CD4-positive, alpha-beta T cell (primary cell): ENCODE measurements at places on chromosomes 5 and 9.

- no peak for DNase-seq
Observed at GRCh38 chr5:143032581-143032836, 262.3 kb downstream of the ARHGAP26 start.

GRCh38 chr9:129336601-129337331 is 158.7 kb upstream of the IER5L start:
- DNase-seq, result no peak

GRCh38 chr5:155546075-155546474 is 532.5 kb downstream of the KIF4B start:
- DNase-seq, result no peak

GRCh38 chr9:86639899-86640379 is 285.7 kb upstream of the TUT7 start:
- no peak for DNase-seq

DNA sequence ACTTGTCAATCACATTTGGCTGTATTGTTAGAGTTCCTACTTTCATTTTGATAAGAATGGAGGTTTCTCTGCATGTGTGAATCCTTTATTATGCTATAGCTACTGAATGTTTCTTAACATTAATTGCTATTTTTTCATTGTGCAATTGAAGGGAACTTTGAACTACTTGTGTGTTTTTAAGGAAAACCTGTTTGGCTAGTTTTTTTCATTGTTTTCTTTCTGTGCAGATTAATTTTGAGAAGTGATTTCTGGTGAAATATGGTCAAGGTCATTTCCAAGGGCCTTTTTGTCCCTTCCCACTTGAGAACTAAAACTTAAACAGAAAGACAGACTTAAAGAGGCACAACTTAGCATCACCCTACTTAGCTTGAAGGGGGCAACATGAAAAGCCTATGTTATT is 1309.2 kb upstream of the WWC1 start:
- no peak for DNase-seq

DNA sequence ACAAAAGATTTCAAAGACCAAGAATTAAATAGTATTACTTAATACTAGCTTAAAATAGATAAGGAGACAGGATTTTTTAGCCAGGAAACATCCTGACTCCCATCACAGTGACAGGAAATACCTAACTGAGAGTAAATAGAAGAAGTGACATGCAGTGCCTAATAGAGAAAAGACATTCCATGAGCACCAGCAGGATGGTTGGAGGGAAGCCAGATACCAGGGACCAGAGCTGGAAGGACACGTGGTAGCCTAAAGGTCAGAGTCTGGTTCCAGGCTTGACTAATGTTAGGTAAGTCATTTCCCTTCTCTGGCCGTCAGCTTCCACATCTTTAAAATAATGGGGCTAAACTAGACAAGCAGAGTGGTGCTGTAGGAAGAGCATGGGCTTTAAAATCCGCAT is 41.6 kb downstream of the CDK5RAP2 start:
- no peak for DNase-seq
